ENCODE measurements at places on chromosomes 2 and 18.

DNA sequence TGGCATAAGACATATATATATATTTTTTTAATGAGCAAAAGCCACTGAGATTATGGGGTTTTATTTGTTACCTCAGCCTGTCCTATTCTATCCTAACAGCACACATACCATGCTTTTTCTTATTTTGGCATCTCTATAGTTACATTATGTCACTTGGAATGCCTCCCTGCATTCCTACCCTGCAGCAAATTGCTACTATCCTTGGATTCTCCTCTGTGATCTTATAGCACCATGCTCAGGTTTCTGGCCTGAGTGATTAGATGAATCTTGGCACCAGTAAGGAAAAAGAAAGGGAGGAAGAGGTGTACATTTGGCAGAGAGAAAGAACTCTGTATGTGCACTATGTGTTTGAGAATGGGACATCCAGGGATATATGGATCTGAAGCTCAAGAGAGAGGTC, 86.3 kb upstream of the PELI1 start:
- no peak for DNase-seq

DNA sequence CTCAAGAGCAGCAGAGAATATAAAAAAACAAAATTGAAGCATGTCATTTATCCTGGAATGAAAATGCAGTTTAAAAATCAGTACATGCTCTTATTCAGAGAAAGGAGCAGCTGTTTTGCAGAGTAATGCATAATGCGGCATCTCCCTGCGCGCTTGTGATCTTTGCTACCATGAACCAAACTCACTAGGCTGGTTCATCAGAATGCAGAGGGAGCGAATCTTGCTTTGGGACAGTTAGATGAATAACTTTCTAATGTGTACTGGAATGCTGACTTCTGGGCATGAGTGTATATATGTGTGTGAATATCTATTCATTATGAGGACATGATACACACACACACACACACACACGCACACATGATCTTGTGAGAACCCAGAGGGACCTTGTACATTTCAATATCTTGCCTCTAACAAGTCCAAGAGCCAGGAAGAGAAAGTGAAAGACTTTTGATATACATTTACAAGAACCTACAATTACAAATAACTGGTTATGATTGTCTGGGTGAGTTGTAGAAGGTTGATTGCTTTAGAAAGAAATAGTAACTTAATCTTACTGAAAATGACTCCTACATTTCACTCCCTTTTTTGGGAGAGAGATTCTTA, 54.1 kb upstream of the THOC1 start:
- DNase-seq = no peak

DNA sequence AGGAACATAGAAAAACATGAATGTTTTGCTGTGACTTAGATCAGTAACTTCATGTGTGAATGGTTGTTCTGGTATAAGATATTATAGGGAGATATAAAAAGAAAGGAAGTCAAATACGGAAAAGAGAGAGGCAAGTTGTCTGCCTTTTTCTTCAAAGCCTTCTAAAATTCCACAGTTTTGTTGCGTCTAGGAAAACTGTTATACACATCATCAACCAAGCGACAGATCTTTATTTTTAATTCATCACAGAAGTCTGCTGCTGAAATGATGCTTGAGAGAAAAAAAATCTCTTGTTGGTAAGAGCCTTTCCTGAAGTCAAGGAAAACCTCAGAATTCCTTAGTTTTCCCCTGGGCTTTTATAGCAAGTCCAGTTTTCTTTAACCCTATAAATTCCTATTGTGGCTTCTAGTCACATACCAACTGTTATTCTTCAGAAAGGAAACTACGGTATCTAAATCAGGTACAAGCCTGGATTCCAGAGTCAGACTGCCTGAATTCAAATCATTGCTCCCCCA, 36.3 kb upstream of the TANC1 start:
- no peak for DNase-seq

- peak; percentile 69 for DNase-seq
These were observed at the start of gene CFAP65 for GRCh38 chr2:219041252-219041651. TSS of gene CFAP65 (minus strand) at chr2:219041516. CDS start at chr2:219039048, 2,468 bp downstream.

- DNase-seq = peak; percentile 65
These were observed 253.8 kb downstream of the TGIF1 start for GRCh38 chr18:3703732-3704176.

GRCh38 chr18:46738491-46738890, 18.4 kb downstream of the ST8SIA5 start:
- DNase-seq = no peak

- no peak for DNase-seq
These were observed 754.4 kb downstream of the ADCYAP1 start for GRCh38 chr18:1658908-1659566.

DNA sequence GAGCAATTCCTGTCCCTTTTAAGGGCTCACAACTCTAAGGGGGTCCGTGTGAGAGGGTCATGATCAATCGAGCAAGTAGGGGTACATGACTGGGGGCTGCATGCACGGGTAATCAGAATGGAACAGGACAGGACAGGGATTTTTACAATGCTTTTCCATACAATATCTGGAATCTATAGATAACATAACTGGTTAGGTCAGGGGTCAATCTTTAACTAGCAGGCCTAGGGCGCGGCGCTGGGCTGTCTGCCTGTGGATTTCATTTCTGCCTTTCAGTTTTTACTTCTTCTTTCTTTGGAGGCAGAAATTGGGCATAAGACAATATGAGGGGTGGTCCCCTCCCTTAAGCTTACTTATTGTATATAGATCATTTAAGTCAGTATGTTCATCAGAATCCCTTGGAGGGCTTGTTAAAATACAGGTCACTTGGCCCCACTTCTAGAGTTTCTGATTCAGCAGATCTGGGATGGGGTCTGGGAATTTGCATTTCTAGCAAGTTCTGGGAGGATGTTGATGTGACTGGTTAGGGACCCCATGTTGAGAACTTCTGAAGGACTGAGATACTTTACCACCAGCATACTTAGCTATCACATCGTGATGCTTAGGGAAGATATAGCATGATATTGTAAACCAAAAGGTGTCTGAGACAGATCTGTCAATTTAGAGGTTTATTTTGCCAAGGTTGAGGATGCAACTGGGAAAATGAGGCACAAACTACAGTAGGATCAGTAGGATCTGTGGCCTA, 2.8 kb upstream of the INPP4A start:
- DNase-seq = no peak

GRCh38 chr2:108855194-108855593, 68.6 kb downstream of the CCDC138 start:
- no peak for DNase-seq

DNA sequence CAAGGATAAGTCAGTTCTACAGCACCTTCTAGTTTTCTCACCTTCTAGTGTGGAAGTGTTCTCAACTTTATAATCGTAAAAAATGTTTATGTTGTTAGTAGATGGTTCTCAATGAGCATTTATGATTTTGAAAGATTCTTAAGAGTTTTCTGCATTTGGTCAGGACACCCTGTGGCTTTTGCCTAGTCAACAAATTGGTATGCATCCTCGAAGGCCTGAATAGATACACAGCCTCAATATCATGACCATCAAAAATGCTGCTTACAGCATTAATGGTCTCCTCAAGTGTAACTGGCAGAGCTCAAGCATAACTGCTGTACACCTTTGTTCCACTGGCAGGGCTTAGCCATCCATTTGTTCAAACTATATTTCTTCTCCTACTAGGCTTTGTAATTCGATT, 96.7 kb downstream of the CRACDL start:
- no peak for DNase-seq

GRCh38 chr2:83689402-83689801, 769.7 kb downstream of the SUCLG1 start:
- no peak for DNase-seq

DNA sequence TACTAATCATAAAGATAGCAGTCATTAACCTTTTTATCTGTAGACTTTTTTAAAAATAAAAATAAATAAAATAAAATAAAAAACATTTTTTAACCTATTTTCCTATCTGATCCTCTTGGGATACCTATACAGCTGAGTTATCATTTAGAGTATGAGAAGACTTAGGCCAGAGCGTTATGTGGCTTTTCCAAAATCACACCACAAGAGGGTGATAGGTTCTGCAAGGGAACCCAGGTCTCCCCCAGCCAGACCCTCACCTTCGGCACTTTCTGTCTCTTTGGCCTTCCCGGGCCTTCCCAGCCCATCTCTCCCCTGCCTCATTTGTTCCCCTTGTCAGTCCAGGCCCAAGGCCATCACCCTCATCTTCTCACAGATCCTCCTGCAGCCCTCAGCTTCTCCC, 311.7 kb downstream of the SMAD2 start:
- no peak for DNase-seq

All from WTC11 (cell line).